Omental fat pad (tissue), 4 donors: ENCODE measurements at places on chromosomes 1 and 21.

GRCh38 chr1:60889709-60890108 lies 192.7 kb upstream of the NFIA start:
- no peak for DNase-seq

- DNase-seq = no peak
Measured at GRCh38 chr1:209761011-209761635, 5.3 kb downstream of the TRAF3IP3 start.

DNA sequence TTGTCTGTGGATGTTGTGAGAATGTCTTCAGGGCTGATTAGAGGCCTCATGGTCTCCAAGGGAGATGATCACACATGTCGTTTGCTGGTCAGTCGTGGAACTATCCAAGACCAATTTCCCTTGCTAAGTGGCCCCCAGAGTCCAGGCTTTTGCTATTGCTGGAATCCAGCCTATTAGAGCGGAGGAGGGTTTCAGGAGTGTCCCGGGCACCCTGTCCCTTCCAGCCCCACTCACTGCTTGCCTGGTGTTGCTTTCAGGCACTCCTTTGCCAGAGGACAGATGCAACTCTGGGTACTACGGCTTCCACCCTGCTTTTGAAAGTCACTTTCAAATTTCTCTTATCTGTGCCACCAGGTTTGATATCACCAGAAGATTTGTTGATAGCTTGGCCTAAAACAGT lies 149.1 kb downstream of the NOS1AP start:
- DNase-seq = no peak

- no peak for DNase-seq
Measured at GRCh38 chr1:157347506-157347905, 204.8 kb downstream of the FCRL5 start.
